Stimulated activated CD4-positive, alpha-beta T cell treated with anti-CD3 and anti-CD28 coated beads, Interleukin-1b, Interleukin-23, amount 100 ng/mL, for 1 hour (primary cell): ENCODE measurements at places on chromosomes 2 and 18.

DNA sequence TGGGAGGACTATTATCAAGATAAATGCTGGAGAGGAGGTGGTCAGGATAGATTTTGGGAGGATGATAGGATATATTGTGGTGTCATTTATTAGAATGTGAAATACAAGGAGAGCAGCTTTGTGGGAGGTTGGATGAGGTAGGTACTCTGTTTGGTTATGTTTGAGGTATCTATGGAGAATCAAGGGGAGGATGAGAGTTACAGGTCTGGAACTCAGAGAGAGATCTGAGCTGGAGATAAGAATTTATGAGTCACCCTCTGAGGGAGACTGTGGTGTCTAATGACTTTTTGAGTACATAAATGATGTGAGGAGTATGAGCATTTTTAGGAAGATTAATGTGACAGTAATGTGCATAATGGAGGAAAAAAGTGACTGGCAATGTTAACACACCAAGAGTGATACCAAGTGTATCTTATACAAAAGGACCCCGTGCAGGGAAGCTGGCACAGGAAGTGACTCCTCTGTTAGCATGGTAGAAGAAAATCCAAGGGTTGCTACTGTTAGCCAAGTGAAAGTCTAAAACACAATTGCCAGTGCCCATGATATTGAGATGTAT lies 48.2 kb downstream of the CRIM1 start:
- DNase-seq = no peak

GRCh38 chr2:231452799-231453508 lies 11.3 kb downstream of the NCL start:
- no peak for DNase-seq

DNA sequence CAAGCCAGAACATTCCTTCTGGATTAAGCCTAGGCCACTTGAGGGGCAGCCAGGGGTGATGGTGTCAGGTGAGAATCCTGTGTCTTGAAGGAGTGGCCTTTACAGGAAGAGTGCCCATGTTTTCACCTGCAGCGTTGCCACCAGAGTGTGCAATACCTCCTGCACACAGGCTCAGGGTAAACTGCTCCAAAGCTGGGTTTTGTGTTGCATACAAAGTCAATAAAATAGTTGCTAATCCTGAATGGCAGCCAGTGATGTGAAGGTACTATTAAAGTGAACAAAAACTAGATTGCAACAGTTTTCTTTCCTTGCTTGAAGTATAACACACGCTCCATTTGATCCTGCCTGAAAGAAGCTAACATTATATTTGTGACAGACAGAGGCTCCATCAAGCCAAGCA lies 64.4 kb upstream of the NRP2 start:
- DNase-seq = no peak

- no peak for DNase-seq
Observed at GRCh38 chr2:226794196-226794661, 5.4 kb downstream of the IRS1 start.

DNA sequence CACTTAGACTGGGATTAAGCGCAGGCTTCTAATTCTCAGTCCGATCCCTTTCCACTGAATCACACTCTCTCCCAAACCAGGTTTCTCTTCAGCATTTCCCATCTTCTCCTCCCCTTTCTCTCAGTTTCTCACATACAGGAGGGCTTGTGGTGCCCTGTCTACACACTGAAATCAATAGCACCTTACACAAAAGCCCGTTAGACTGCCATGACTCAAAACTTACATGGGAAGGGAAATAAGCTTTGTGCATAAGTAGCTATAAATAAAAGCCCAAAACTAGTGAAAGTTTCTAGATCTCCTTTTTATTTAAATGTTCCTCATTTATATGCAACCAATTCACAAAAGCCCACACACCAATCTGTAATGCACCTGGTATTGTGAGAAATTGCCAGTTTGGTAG lies 318.4 kb downstream of the TXNL1 start:
- no peak for DNase-seq

DNA sequence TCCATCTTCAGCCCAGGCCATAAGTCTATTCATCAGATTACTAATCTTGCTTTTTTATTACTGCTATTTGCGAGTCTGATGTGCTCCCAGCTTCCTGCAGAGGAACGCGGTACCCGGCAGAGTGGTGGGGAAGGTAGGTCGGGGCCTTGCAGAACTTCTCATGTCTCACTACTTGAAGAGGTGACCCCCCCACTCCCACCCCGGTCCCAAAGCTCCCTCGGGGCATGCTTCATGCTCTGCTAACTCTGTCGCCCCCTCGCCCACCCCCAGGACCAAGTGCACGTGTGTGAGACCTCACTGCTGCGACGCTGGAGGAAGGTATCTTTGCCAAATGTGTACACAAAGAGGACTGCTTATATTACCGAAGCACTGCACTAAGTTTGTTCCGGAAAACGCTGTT lies 129.4 kb upstream of the RAB12 start:
- DNase-seq = no peak

GRCh38 chr2:98704499-98705332 lies 26.2 kb downstream of the MGAT4A start:
- no peak for DNase-seq

GRCh38 chr2:69624131-69624530 lies 19.4 kb downstream of the AAK1 start:
- DNase-seq = no peak

- DNase-seq = no peak
Observed at GRCh38 chr18:76524477-76524876, 29.4 kb upstream of the ZNF516 start.

DNA sequence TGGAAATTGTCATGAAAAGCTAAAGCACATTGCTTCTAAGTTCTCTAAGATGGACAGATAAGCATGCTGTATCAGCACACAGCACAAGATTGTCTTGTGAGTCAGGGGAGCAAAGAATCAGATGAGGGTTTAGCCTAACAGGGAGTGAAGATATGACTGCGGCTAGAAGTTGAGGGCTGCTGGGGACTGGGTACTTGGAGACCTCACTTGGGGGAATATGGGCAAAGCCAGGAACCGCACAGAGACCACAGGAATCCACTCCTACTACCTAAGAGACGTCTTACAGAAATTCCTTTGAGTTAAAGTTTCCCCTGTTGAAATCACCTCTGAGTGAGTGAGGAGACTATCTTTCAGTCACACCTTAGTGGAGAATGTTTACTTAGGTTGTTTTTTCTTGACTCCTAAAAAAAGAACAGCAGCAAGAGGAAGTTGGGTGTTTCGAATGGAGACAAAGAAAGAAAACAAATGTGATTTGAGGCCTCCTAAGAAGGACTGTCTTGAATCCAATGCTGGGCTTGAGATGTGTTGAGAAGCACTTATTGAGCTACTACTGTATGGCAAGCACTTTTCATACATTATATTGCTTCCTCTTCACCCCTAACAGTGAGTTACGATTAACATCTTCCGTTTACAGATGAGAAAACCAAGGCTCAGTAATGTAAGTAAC lies 100.7 kb downstream of the ANKRD44 start:
- DNase-seq = no peak

DNA sequence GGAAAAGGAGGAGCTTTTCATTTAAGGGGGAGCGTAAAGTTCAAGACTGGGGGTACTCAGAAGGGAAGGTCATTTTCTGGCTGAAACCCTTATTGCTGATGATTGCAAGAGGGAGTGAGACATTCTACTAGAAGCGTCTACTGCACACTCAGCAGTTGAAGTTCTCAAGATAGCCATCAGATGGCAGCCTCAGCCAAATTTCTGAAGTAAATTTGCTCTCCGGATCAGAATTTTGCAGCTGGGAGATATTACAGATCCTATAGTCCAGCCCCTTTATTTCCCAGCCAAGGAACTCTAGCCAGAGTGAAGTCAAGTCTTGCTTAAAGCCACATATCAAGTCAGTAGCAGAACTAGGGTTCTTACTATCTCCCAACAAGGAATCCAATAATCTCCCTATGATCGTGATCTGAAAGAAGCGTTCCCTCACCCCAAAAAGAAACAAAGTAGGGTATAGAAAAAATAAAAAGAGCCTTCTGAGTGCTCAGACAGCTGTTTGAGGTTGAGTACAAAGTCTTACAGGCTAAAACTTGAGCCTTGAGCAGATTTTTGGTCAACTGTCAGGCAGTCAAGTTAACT lies 24.0 kb downstream of the RAX start:
- no peak for DNase-seq

DNA sequence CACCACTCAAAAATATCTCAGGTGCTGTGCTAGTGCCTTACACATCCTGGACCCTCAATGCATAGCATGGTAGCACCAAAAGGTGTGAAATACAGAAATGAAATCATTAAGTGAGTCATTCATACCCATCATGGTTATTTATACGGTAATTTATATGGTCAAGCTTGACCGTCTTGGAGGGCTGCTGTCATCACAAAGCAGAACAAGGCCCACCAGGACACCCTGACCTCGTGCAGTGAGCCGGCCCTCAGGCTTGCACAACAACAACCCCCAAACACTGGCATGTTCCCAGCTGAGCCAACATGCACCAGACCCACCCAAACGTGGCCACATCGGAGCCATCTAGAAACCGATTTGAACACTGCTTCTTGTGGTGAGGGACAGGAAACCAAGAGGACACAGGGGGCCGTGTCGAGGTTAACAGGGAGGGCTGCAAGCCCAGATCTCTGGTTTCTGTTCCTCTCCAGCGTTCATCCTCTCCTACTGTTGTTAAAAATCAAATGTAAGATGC lies 378.5 kb upstream of the ID2 start:
- peak; percentile 49 for DNase-seq

- peak; percentile 29 for DNase-seq
Observed at GRCh38 chr2:85886590-85886989, 2.2 kb downstream of the ST3GAL5 start.

- no peak for DNase-seq
Observed at GRCh38 chr18:53756610-53756972, 467.9 kb downstream of the MBD2 start.

DNA sequence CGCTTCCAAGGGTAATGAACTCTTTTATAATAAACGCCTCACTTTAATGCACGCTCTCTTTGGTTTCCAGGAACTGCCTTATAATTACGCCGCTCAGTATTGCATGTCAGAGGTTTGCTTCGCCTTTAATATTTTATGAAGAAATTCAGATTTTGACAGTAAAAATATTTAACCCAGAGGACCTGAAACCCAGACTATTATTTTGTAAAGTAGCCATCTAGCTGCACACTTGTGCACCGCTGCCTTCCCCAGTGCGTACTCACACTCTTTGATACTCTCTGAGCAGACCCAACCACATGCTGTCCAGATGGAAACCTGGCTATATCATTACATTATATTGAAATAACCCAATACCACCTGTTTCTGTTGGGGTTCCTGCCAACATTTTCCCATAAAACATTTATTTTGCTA lies 270.1 kb downstream of the C1D start:
- DNase-seq = no peak

GRCh38 chr18:48306838-48307237 lies 102.3 kb downstream of the ZBTB7C start:
- DNase-seq = no peak

GRCh38 chr2:113698892-113699447 lies 57.5 kb downstream of the SLC35F5 start:
- DNase-seq = no peak

GRCh38 chr2:43537137-43537536 lies 58.7 kb downstream of the THADA start:
- DNase-seq = no peak

DNA sequence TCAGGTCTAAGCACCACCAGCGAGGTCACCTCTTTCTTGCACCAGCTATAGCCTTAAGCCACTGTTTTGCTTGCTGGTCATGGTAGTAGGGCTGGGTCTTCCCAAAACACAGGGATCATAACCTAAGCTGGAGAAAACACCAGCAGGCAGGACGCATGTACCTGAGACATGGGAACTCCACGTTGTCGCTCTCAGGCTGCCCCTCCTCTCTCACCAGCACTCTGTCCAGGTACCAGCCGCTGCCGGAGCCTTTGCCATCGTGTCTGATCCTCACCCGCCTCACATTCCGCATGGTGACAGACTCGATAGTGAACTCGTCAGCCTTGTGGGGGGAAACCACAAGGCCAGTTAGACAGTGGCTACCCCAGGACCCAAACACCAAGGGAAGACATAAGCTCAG lies 79.5 kb downstream of the LOXHD1 start:
- DNase-seq = no peak

- DNase-seq = no peak
Observed at GRCh38 chr18:76449111-76449453, 46.0 kb downstream of the ZNF516 start.

GRCh38 chr2:177983183-177983788 lies 89.3 kb downstream of the PDE11A start:
- no peak for DNase-seq

DNA sequence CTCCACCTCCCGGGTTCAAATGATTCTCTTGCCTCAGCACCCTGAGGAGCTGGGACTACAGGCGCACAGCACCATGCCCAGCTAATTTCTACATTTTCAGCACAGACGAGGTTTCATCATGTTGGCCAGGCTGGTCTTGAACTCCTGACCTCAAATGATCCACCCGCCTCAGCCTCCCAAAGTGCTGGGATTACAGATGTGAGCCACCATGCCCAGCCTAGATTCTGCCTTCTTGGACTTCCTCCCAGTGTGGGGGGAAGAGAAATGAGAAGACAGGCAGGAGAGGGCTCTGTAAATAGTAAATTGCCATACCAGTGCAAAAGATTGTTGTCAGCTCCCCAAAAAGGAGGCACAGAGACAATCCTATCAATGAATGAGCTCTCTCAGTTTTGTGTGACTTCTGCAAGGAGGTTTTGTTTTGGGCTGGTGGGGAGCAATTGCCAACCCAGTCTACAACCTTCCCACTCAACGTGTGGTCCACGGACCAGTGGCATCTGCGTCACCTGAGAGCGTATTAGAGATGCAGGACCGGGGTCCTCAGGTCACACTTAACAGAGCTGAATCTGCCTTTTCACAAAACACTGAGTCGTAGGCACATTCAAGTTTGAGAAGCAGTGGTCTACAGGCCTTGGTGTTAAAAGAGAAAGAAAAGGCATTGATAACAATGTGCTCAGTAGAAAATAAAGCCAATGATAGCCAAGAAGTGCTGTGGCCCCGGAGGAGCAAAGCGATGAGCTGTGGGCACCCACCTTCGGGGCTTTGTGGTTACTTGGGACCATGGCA lies 78.1 kb downstream of the MYCN start:
- DNase-seq = no peak

DNA sequence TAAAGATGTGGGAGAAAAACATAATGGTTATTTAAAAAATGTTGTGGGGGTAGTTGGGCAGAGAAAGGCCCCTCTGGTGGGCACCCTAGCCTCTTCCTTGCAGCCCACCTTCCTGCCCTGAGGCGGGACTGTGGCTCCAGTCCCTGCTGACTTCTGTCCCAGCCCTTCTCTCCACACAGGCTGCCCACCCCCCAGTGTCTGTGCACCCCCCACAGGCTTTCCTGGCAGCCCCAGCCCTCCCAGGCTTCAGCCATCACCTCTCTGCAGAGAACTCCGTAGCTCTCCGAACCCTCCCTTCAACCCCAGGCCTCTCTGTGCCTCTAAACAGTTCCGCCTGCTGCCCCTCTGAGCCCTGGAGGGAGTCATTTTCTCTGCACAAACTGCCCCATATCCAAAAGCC lies 75.4 kb downstream of the DYSF start:
- no peak for DNase-seq

- DNase-seq = no peak
Observed at GRCh38 chr2:74332550-74333174, 10.6 kb downstream of the SLC4A5 start.

DNA sequence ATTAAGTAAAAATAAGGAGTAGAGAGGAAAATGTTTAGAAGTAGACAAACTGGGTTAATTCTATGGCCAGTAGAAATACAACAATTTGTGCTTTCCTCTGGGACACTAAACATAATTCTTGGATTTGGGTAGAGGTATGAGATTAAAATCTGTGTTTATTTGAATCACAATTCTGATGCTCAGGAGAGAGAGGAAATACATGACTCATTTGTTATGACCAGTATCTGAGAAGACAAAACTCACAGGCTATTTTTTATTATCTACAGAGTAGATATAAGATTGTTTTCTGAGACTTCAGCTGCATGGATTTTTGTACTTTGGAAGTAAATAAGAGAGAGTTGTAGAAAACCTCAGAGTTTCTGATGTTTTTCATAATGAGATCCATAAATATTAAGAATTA lies 315.7 kb upstream of the CWC22 start:
- DNase-seq = no peak
